Right cardiac atrium (tissue), 5 donors: ENCODE measurements at places on chromosomes 1 and 21. TPM values are rescaled to one million over a fixed set of nuclear protein-coding genes. Genes with fewer than 3 reads are reported as not detected.

RYR2 gene
- polyA plus RNA-seq, result 166 TPM

CCDC30 gene
- polyA plus RNA-seq, result 0.61 TPM

CHAF1B gene
- polyA plus RNA-seq, result 0.61 TPM

HSD11B1 gene
- 1.5 TPM for polyA plus RNA-seq

MTF2 gene
- polyA plus RNA-seq, result 5.0 TPM

LIN28A gene
- polyA plus RNA-seq, result not detected

NUAK2 gene
- 0.86 TPM for polyA plus RNA-seq

SLFNL1 gene
- 0.16 TPM for polyA plus RNA-seq
